ENCODE measurements at places on chromosomes 7 and 10.

- DNase-seq, result peak; percentile 39
These were observed 393 bp downstream of the ZNF467 start for GRCh38 chr7:149772956-149773434.

GRCh38 chr7:41730161-41730560, 27.3 kb upstream of the INHBA start:
- DNase-seq, result no peak

DNA sequence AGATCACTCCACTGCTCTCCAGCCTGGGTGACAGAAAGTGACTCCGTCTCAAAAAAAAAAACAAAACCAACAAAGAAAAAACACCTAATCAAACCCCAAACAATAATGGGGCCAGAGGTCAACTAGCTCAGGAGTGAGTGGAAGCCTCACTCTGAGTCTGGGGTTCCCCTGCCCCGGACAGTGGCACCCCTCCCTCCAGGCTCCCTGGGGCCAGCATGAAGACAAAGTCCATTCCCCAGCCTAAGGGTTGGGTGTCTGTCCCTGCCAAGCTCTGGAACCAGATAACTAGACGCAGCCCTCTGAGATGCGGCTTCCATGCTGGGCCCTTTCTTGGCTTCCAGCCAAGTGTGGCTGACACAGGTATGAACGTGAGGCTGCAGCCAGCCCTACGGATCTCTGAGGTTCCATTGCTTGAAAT, 1.7 kb upstream of the FUOM start:
- no peak for DNase-seq

GRCh38 chr10:37871143-37871542, 13.7 kb upstream of the ZNF248 start:
- no peak for DNase-seq

GRCh38 chr10:116059320-116059719, 213.7 kb downstream of the GFRA1 start:
- no peak for DNase-seq

- no peak for DNase-seq
These were observed 7.5 kb upstream of the TBXAS1 start for GRCh38 chr7:139821349-139822105.

DNA sequence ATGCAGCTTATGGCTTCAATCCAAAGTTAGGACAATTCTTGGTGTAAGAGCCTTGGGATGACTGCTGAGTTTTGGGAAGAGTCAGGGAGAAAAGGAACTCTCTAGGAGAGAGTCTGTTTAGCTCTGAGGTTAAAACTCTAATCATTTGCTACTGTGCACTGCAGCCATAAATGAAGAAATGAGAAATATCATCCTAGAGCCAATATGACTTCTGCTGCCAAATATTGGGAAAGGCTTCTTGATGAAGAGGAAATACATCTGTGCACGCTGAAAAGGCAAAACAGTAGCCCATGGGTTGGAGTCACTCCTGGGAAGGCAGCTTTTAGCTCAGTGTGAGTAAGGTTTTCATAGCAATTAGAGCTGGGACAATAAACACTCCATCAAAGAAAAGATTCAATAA, 308.8 kb downstream of the SFMBT2 start:
- DNase-seq, result no peak

GRCh38 chr10:33412653-33413361, 78.3 kb upstream of the NRP1 start:
- DNase-seq, result peak; percentile 38

- no peak for DNase-seq
These were observed 239.9 kb upstream of the ZMIZ1 start for GRCh38 chr10:78828647-78829539.

GRCh38 chr7:151793531-151793951, 83.4 kb downstream of the PRKAG2 start:
- no peak for DNase-seq

DNA sequence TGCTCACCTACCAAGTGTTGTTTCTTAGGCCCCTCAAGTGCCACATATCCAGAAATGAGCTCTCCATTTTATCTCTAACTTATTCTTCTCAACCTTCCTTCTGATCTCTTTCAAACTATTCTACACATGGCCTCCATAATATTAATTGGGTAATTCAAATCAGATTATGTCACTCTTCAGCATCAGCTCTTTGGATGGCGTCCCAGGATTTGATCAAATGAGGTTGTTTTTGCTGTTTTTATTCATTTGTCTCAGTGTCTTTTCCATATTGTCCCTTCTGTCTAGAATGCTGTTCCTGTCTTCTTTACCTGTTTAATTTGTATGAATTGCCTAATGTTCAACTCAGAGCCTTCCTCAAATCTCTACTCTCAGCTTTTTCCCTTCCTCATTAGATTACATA, 234.6 kb upstream of the CXCL12 start:
- no peak for DNase-seq

GRCh38 chr10:31204090-31204489, 114.9 kb upstream of the ZEB1 start:
- DNase-seq, result no peak

DNA sequence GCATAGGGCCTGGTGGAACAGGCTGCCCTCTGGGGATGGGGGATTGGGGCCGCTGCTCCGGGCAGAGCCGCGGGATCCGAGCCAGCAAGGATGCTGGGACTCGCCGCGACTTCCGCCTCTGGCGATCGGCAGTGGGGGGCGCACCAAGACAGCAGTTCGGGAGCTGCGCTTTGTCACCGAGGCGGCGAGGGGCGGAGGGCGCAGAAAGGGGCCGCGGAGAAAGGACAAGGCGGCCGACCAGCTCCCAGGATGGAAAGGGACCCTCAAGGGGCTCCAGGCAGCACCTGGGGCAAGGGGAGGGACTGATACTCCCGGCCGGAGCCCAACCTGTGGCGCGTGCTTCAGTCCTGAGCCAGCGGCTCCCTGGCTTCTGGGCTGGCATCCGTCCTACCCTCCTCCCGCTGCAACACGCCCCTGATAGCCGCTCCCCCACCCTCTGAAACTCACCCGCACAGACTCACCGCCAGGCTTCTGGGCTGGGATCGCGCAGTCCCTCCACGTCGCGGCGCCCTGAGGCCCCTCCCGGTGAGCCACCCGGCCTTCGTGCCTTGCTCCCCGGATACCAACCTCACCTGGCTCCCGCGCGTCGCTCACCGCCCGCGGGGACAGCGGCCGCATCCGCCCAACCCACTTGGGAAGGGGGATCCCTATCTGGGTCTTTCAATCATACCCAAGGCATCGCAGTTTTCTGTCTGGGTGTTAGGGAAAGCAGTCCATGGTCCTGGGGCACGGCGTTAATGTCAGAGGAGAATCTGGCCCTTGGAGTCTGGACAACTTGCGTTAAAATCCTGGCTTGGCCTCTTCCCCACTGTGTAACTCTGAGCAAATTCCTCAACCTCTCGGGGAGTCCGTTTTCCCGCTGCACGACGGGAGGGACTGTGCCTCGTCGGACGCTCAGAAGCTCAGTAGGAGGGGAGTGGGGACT, 7.0 kb upstream of the EVX1 start:
- DNase-seq, result no peak

- DNase-seq, result no peak
These were observed 187.2 kb upstream of the MBL2 start for GRCh38 chr10:52959810-52960209.

- no peak for DNase-seq
These were observed 20.6 kb downstream of the SEPHS1 start for GRCh38 chr10:13327534-13327933.

DNA sequence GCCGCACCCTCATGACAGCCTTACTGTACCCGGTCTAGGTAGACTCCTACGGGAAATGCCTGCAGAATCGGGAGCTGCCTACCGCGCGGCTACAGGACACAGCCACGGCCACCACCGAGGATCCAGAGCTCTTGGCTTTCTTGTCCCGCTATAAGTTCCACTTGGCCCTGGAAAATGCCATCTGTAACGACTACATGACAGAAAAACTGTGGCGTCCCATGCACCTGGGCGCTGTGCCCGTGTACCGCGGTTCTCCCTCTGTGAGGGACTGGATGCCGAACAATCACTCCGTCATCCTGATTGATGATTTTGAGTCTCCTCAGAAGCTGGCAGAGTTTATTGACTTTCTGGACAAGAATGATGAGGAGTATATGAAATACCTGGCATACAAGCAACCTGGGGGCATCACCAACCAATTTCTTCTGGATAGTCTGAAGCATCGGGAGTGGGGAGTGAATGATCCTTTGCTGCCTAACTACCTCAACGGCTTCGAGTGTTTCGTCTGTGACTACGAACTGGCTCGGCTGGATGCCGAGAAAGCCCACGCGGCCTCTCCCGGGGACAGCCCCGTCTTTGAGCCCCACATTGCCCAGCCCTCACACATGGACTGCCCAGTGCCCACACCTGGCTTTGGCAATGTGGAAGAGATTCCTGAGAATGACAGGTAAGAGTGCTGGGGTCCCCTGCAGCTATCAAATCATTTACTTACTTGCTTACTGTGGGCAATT, 8.5 kb upstream of the CHCHD1 start:
- DNase-seq, result peak; percentile 35

DNA sequence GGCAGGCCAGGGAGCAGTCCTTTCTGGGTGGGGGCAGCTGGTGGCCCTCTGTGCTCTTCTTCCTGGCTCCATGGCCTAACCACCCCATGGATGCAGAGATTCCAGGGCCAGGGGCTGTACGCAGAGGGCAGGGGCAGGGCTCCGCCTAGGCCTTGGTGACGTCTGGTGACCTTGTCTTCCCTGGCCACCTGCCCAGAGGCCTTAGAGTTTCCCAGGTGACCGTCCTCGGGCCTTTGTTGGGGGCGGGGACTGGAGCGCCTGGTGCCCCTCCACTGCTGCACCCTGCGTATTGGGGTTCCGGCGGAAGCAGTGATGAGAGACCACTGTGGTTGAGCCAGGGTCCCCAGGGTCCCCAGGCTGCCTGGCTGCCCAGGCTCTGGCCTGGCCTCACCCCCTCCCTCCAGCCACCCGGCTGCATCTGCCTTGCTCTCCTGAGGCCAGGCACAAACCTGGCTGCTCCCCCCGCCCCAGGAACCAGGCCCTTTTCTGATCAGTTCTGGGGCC, 10.3 kb downstream of the PWWP2B start:
- no peak for DNase-seq

DNA sequence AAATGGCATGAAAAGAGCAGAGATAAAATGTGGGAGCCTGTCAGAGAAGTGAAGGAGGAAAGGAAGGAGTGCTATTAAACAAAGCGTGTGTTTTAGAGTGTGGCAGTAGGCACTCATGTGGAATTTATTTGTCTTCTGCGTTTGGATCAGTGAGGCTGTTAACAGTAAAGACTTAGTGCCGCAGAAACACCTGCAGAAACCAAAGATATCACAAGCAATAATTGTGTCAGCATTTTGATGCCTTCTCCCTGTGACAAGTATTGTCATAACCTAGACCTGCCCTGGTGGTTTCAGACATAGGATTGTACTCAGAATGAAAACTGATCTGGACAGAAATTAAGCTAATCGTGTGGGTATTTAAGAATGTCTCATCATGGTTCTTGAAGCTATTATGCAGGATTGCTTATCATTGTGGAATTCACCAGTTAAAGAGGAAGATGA, 191.0 kb downstream of the CAMK1D start:
- DNase-seq, result no peak

DNA sequence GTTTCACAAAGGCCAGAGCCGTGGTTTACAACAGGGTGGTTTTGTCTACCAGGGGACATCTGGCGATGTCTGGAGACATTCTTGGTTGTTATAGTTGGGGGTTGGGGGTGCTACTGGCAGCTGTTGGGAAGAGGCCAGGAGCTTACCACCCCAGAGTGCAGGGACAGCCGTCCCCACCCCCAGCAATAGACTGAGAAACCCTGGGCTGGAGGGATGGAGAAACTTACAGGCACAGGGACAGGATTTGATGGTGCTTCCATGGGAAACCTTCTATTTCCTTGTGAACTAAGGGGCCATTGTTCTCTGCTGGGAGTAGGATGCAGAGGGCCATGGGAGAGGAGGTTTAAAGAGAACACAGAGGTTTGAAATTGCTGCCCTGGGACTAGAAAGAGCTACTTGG, 10.9 kb downstream of the ADCK2 start:
- DNase-seq, result no peak

DNA sequence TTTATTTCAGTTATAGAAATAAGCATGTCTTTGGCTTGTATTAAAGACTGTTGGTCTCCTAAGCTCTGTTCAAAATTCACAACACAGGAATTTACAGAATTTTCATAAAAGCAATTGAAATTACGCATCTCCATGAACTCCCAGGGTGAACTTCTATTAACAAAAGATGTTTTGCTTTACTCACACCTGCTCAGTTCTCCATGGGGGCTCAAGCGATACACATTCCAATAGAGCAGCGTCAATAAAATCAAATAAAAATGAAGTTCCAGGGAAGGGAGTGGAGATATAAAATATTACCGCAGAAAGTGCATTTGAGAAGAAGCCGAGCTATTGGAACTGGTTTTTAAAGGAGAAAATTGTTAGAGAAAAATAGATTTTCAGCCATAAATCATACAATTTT, 41.5 kb upstream of the ZNF438 start:
- no peak for DNase-seq

DNA sequence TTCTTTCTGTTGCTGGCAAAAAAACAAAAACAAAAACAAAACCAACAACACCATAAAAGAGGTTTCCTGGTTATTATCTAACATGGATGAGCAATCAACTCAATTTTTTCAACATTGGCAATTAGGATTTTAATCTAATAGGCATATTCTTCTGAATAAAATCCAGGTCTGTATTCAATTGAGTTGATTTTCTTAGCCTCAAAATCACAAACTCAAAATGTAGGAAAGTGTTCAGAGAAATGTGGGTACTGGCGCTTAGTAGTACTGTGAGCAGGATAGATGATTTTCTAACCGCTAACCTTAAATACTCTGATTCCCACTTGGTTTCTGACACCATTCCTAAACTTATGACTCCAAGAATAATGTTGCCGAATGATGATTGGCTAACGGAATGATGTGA, 5.6 kb downstream of the WNT16 start:
- DNase-seq, result no peak

DNA sequence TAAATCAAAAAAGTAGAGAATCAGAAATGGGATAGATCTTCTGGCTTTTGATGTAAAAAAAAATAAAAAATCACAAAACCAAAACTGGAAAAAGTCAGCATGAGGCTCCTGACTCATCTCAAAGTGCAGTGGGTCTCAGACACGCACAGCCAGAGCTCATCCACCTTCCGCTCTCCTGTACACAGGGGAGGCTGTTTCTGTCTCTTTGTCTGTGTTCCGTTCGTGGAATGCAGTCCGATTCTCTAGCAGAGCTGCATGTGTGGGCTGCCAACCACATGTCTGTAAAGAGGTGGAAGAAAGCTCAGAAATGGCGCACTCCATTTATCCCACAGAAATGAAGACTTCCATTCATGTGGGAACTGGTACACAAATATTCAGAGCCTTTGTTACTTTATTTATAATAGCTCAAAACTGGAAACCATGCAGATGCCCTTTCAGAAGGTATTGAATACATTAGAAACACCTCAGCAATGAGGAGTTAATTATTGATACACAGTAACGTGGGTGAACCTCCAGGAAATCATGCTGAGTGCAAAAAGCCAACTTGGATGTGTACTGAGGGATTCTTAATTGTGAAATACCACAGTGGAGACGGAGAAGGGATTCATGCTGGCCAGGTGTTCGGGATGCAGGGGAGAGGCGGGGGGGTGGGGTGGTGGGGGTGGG, 123.3 kb downstream of the TRRAP start:
- DNase-seq, result no peak

- no peak for DNase-seq
These were observed at the start of gene FAM180A for GRCh38 chr7:135748770-135749169. TSS of gene FAM180A (minus strand) at chr7:135748813. CDS start at chr7:135748580, 233 bp downstream.

- DNase-seq, result no peak
These were observed 575.2 kb downstream of the KCNMA1 start for GRCh38 chr10:77062381-77062780.

GRCh38 chr10:12636571-12636970, 287.2 kb downstream of the CAMK1D start:
- no peak for DNase-seq

GRCh38 chr10:111175787-111176186, 99.0 kb downstream of the ADRA2A start:
- DNase-seq, result no peak

GRCh38 chr10:113042868-113043267, 92.8 kb downstream of the TCF7L2 start:
- DNase-seq, result no peak
